Iris pigment epithelial cell (primary cell): ENCODE measurements at places on chromosomes 6 and 20.

GRCh38 chr6:46888578-46888977 is 33.2 kb downstream of the ADGRF5 start:
- DNase-seq = no peak

GRCh38 chr6:21808551-21809242 is 215.1 kb downstream of the SOX4 start:
- peak; percentile 67 for DNase-seq

DNA sequence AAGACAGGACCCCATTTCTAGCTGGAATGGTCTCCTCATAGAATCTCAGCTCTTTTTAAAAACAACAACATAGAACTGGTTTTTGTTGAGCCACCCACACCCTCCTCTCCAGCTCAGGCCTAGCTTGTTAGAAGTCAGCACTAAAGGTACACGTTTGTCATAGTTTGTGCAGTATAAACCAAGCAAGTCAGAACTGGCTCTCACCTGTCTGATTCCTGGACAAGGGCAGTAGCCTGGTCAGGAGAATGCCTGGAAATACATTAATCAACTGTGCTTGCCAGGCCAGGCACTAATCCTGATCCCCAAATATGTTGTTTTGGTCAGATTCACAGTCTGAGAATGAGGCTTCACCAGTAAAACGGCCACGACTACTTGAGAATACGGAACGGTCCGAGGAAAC is 296.7 kb downstream of the ZFAND3 start:
- DNase-seq = no peak

DNA sequence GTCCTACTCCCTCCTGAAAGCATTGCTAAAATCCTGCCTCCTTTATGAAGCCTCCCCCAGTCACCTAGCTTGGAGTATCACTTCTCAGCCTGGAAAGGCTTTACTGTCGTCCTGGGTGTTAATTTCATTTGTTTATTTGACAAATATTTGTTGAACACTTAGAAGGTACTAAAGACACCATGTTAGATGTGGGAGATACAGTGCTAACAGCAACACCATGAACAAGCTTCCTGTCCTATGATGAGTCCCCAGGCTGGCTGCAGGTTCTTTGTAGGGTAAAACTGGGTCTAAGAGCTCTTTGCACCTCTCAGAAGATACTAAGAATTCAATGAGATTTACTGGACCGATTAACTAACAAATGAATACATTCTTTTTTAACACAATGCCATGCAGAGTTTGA is 109.2 kb upstream of the TMEM170B start:
- no peak for DNase-seq

DNA sequence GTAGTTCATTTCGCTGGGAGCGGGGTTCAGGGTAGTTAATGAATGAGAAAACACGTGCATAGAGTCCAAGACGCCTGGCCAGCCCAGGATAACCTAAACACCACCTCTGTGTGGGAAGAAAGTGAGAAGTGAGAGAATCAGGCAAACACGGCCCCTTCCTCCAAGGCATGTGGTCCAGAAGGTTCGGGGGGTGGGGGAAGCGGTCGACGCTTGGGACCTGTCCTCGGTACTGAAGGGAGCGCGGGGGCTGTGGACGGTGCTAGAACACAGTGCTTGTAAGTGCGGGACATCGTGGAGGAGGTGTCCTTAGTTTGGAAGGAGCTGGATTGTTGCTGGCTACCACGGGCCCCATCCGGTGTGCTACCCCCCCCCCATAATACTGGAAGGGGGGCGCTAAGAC is 1.7 kb upstream of the VSTM2L start:
- DNase-seq = peak; percentile 27

GRCh38 chr6:132865829-132866228 is 51.5 kb downstream of the RPS12 start:
- DNase-seq = no peak

DNA sequence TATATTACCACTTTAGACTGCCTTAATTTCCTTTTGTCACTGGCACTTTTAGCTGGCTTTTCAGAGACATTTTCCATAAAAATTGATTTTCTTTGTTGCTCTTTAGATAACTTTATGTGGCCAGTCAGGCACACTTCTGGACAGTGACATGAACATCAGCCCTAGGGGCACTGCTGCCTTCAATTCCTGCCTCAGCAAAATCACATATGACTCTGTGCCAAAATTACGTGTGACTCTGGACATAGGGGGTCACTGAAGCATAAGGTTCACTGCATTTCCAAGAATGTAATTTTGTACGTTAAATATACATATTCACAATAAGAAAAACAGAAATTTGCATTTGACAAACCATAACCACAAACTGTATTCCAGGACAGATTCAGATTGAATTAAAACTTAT is 66.5 kb downstream of the ESF1 start:
- DNase-seq = no peak

DNA sequence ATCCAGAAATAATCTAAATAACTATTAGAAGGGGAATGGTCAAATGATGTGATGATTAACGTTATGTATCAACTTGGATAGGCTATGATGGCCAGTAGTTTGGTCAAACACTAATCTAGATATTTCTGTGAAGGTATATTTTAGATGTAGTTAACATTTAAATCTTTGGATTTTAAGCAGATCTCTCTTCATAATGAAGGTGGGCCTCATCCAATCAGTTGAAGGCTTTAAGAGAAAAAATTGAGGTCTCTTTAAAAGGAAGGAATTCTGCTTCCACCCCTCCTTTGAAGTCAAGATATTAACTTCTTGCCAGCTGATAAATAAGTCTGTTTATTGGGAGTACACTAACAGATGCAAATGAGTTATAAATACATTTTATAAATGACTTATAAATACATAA is 760.0 kb upstream of the SLC35B3 start:
- DNase-seq = no peak

DNA sequence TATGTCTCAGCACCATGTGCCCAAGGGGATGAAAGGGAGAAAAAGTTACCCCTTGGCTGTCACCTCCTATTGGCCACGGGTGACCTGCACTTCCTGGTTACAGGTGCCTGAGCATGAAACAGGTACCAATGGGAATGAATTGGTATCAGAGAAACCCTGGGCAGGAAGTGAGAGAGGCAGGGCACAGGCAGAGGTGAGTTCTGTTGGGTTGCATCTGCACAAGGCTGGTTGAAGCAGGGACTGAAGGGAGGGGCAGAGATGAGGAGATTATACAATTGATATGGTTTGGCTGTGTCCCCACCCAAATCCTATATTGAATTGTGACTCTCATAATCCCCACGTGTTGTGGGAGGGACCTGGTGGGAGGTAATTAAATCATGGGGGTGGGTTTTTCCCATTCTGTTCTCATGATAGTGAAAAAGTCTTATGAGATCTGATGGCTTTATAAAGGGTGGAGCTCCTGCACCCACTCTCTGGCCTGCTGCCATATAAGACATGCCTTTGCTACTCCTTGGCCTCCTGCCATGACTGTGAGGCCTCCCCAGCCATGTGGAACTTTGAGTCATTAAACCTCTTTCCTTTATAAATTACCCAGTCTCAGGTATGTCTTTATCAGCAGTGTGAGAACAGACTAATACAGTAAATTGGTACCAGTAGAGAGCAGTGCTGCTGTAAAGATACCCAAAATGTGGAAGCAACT is 291.8 kb downstream of the LRFN2 start:
- DNase-seq = peak; percentile 2

DNA sequence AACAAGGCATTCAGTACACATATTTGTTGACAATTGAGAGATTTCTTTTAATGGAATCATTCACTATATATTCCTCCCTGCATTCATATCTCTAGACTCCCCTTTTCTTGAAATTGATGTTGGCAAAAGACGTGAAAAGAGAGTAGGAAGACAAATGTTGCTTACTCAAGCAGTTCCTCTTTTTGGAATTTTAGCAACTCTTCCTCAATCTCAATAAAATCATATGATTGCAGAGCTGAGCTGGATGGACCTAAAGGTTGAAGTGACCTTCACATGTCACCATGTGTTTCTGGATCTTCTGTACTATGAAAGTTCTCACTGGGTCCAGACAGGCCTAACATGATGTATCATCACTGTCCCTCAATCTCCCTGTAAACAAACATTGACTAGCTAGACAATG is 18.6 kb downstream of the ADGRF1 start:
- no peak for DNase-seq

DNA sequence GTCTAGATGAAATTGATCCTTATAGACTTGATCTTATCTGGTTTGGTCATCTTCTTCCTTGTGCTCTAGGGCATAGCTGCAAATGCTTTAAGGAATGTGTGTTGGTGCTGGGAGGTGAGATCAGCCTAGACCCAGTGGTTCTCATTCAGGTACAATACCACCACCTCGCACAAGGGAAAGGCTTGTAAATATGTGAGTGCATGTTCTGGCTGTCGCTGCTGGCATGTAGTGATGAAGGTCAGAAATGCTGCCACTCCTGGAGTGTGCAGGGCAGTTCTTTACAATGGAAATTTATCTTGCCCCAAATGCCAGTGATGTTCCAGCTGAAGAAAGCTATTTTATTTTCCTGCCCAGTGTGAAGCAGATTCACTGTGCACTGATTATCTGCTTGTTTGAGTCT is 900.9 kb downstream of the QKI start:
- no peak for DNase-seq

DNA sequence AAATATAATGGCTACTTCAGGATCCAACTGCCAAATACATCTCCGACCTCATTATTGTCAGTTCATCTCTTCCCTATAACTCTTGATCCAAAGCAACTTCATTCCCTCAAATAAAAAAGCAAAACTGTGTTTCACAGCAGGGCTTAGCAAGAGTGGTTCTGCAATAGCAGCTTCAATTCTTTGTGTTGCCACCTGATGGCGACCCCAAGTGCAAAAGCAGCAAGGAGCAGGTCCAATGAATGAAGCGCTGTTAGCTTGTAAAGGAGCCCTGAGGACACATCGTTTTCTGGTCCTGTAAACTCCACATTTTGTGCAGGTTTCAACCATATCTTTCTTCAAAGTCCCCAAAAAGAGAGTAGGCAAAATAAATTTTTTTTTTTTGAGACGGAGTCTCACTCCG is 19.6 kb downstream of the RTN4IP1 start:
- DNase-seq = peak; percentile 27

GRCh38 chr20:11001764-11002540 is 328.2 kb upstream of the JAG1 start:
- DNase-seq = peak; percentile 62

GRCh38 chr6:16883414-16883813 is 122.2 kb upstream of the ATXN1 start:
- no peak for DNase-seq

- DNase-seq = peak; percentile 70
Measured at GRCh38 chr6:38671885-38672467, 31.0 kb downstream of the GLO1 start.

- DNase-seq = peak; percentile 77
Measured at GRCh38 chr6:108897371-108897770, 49.1 kb downstream of the ARMC2 start.

DNA sequence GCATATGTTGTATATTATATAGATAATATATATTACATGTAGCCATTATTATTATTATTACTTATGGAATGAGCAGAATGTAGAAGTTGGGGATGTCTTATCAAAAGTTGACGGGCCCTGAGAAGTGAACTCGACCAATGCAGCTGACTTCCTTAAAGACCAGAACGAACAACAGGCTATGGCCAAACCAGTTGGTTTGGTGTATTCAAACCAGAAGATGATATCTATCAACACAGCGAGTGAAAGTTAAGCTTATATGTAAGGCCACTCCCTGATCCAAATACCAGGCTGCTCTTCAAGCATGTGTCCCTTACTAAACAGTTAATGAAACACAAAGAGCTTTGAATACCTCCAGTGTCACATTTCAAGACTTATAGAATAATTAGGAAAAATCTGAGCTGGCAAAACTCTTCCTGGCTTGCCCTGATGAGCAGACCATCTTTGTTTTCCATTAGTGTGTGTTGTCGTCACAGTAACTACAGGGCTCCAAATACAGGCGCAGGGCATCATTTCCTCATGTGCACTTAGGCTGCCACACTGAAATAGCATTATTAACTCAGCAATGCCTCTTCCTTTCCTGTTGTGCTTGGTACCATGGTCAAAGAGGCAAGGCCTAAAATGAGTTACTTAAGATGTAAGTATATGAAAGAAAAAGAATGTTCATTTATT is 6.6 kb downstream of the FILIP1 start:
- no peak for DNase-seq

DNA sequence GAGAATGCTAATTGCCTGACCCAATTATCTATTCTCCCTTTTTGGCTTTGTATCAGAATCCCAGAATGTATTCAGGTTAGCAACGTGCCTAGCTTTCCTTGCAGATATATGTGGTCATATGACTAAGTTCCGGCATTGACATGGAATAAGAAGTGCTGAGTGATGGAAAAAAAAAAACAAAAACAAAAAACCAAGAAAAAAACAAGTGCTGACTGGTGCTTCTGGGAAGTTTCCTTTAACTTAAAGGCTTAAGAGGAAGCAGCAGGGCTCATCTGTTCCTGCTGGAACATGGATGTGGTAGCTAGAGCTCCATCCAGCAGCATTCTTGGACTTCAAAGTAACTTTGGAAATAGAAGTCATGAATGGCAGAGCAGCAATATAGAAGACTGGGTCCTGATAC is 10.4 kb upstream of the RPF2 start:
- DNase-seq = peak; percentile 35

GRCh38 chr20:45318386-45318939 is 10.4 kb upstream of the MATN4 start:
- DNase-seq = no peak

- DNase-seq = no peak
Measured at GRCh38 chr20:37896932-37897548, 5.9 kb upstream of the VSTM2L start.

GRCh38 chr6:122810189-122810588 is 21.1 kb downstream of the SMPDL3A start:
- no peak for DNase-seq

- no peak for DNase-seq
Measured at GRCh38 chr6:13467216-13467600, 20.2 kb downstream of the GFOD1 start.

- no peak for DNase-seq
Measured at GRCh38 chr6:37202788-37203491, 33.0 kb downstream of the PIM1 start.

GRCh38 chr20:4252005-4252404 is 236.6 kb upstream of the RNF24 start:
- DNase-seq = no peak

- peak; percentile 32 for DNase-seq
Measured at GRCh38 chr6:105824732-105825131, 261.4 kb upstream of the PRDM1 start.

GRCh38 chr6:14451594-14452374 is 334.2 kb downstream of the CD83 start:
- no peak for DNase-seq

- DNase-seq = no peak
Measured at GRCh38 chr6:69775585-69775849, 21.3 kb downstream of the LMBRD1 start.
